ENCODE measurements at places on chromosomes 7 and 10.
A peak's percentile ranks its signal among the peaks of the same experiment; 100 is the strongest.

DNA sequence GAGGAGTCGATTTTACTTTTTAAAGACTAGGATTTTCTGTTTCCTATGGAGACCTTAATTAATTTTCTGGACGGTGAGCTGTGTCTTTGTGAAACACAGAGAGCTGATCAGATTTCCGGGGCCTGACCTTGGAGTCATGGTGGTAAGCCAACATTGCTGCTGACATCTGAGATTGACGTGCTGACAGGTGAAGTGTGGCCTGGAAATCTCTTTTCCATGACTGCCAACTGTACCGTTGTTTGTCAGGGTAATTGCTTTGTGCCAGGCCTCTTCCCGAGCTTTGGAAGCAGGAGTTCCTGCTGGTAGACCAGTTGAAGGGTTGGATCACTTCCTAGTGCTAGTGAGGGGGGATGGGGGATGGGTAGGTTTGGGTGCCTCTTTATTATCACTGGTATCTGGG, 71.2 kb downstream of the ADRA2A start:
- DNase-seq = no peak

DNA sequence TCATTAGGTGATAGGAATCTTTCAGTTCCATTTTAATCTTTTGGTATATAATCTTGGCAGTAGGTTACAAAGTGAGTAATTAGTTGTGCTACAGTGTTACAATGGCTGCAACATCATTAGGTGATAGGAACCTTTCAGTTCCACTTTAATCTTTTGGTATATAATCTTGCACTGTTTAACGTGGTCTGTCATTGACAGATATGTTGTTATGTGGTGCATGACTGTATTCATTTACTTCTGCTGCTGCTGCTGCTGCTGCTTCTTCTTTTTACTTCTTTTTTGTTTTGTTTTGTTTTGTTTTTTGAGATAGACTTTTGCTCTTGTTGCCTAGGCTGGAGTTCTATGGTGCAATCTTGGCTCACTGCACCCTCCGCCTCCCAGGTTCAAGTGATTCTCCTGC, 28.6 kb downstream of the ST7 start:
- no peak for DNase-seq

DNA sequence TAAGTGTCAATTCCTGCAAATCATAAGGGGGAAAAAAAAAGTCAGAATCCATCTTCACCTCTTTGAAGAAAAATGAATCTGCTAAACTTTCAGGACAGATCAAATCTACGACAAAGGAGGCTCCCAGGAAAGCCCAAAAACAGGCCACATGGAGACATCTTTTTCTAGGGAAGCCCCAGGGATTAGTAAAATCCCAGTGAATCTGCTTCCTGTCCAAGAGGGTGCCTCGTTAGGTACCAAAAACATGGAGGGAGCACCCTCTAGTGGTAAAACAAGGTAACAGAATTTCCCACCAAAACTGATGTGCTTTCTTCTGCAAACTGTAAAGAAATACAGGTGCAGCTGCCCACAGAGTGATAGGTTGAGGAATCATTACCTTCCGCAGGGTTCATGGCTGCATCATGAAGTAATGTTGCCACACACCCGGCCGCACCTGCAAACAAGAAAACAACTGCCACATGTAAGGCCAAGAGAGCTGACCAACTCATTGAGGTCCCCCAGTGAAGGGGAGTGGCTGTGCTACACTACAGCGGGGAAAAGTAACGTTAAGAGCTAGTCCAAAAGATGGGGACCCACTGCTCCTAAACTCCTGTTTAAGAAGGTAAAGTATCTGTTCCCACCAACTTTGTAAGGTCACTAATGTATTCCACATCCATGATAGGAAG, 7.9 kb downstream of the SLC25A28 start:
- DNase-seq = peak; percentile 60

DNA sequence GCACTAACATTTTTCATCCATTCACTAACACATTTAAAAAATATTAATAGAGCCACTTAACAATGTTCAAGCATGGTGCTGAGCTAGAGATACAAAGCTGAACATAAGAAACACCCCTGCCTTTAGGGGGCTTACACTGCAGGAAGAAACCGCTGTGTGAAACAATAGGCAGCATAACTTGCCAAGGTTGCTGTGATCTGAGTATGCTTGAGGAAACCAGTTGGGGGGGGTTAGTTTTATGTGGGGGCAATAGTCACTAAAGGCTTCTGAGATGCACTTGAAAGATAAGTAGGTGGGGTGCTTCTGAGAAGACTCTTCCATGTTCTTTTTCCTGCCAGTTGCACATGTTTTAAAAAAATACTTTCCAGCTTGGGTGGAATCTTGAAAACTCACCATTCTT, 2.8 kb downstream of the RBM17 start:
- no peak for DNase-seq

DNA sequence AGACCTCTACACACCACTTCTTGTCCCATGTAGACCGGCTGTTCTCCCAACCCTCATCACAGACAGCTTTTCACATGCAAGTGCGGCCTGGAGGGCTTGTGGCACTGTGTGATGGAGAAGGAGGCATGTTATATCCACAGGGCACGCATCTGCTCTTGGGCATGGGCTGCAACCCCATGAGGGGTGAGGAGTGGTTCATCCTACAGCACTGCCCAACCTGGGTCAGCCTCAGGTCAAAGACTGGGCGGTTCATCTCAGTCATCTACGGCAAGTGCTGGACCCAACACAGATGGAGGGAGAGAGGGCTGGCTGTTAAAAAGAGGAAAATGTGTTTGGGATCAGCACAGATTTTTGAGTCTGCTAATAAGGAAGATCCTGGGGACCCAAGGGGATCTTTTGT, 2.2 kb downstream of the FSCN3 start:
- DNase-seq = no peak

DNA sequence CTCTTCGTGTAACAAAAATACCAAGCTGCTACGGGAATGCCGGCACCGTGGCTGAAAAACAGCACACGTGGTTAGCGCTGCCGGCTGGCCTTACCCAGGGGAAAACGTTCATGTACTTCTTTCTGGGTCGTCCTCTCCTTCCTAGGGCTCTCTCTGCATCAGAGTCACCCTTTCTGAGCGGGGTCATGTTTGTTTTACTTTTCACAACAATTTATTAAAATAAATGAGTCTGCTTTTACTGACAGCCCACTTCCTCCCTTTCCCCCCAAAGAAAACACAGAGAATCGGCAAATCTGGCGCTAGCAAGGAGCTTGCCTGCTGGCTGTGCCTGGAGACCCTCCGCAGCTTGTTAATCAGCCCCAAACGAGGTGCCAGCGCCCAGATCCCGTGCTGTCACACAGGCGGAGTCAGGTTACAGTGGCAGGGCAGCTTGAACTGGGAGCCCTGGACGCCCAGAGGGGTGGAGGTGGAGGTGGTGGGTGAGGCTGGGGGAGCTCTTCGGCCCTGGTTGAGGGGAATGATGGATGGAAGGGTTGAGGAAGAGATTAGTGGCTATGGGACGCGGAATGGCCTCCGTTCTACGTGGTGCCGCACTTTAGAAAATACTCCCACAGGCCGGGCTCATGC, 162.2 kb upstream of the TNS3 start:
- DNase-seq = no peak

DNA sequence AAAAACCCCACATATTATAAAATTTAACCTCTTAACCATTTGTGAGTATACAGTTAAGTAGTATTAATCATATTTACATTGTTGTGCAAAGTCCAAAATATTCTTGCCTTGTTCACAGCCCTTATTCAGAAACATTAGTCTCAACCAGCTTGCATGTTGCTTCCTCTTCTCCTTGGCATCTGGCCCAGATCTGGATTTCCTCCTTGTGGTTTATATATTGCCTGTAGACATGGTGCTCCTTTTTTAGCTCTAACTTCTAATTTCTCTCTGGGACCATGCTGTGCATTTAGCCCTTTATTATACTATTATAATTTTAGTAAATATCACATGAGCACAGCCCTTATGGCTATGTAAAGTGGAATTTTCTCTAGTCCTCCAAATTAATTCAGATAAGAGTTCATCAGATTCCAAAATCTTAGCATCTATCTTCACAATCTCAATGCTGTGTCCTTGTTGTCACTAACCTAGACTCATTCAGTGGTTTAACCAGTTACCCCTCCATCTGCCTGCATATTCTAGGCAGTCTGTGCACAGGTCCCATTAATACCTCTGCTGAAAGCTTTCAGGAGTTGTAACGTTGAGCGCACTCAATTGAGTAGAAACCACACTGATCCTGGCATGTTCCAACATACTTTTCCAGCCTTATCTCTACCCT, 7.9 kb downstream of the CPED1 start:
- peak; percentile 25 for DNase-seq

- DNase-seq = no peak
These were observed 487.0 kb upstream of the SEMA3D start for GRCh38 chr7:85673876-85674275.

GRCh38 chr7:105003872-105004510, 10.0 kb upstream of the KMT2E start:
- DNase-seq = no peak

GRCh38 chr7:65285906-65286864, 87.5 kb upstream of the ZNF92 start:
- no peak for DNase-seq

GRCh38 chr10:34761453-34761852, 53.6 kb downstream of the PARD3 start:
- no peak for DNase-seq

DNA sequence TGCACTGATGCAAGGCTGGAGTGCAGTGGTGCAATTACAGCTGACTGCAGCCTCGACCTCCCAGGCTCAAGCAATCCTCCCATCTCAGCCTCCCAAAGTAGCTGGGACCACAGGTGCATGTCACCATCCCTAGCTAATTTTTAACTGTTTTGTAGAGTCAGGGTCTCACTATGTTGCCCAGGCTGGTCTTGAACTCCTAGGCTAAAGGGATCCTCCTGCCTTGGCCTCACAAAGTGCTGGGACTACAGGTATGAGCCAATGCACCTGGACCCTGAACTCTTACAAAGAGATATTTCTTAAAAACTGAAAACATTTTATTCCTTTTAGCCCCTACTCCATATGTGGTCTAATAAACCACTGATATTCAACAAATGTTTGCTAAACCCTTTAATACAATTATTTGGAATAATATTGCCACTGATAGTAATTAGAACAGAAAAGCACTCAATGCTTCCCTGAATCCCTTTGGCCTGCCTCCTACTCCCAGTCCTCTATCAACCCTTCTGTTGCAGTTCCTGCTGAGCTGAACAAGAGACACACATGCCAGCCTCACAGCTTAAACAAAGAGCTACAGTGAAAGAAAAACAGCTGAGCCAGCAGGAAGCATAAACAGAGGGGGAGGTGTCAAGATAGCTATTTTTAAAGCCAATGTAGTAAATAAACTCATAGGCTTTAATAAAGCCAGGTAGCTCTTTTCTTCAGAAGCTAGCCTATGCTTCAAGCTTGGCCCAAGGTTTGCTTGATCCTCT, 7.0 kb upstream of the GNAI1 start:
- peak; percentile 52 for DNase-seq

GRCh38 chr7:158996214-158997109, 140.1 kb downstream of the DYNC2I1 start:
- DNase-seq = no peak

GRCh38 chr7:25565949-25566348, 337.7 kb upstream of the NPVF start:
- peak; percentile 81 for DNase-seq

All from NCI-H1694 treated with DMSO at 0.1 percent for 48 hours (cell line).